ENCODE measurements at places on chromosomes 7 and 10.

- DNase-seq, result peak; percentile 57
Measured at GRCh38 chr10:71964743-71965515, 734 bp downstream of the CHST3 start.

GRCh38 chr7:74365322-74366022 is 76.3 kb downstream of the CLIP2 start:
- no peak for DNase-seq

- DNase-seq, result no peak
Measured at GRCh38 chr7:154767821-154768415, 235.0 kb downstream of the PAXIP1 start.

GRCh38 chr10:31594347-31594873 is 275.4 kb downstream of the ZEB1 start:
- no peak for DNase-seq

DNA sequence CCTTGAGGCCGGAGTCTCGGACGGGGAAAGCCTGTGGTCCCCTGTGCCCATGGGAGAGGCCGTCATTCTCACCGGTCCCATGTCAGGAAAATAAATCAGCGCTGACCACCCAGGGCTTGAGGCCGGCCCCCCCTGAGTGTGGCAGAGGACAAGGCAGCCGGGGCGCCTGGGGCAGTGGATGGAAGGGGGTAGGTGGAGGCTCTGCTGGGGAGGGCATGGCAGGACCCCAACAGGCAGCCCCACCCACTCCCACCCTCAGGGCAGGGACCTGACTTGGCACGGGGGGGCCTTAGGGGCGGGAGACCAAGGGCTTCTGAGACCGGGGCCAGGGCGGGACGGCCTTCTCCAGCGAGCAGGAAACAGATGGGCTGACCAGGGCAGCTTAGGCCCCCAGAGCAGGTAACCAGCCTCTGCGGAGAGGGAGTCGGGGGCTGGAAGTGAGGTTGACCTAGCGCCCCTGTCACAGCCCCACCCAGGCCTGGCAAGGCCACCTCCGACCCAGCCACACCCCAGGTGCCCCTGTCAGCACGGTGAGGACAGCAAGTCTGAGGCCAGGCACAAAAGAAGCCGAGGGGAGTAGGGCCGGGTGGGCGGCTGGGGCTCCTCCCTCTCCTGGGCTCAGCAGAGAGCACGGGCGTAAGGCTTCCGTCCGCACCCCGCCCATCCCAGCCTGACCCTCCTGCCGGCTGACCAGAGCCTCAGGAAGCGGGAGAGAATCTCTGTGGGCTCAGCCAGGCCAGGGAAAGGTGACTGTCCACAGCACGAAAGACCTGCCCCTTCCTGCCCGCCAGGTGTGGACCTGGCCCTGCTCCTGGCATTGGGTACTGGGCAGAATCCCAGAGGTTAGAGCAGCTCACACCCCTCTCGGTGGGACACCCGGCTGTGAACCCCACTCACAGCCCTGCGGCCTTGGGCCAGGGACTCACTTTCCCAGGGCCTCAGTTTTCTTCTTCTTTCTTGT is 87.4 kb downstream of the FOXL3 start:
- peak; percentile 1 for DNase-seq

- no peak for DNase-seq
Measured at GRCh38 chr7:44639671-44640321, 33.4 kb downstream of the OGDH start.

GRCh38 chr7:6160191-6160623 is 112.2 kb downstream of the CYTH3 start:
- no peak for DNase-seq
